ENCODE measurements at places on chromosomes 3 and 15.

DNA sequence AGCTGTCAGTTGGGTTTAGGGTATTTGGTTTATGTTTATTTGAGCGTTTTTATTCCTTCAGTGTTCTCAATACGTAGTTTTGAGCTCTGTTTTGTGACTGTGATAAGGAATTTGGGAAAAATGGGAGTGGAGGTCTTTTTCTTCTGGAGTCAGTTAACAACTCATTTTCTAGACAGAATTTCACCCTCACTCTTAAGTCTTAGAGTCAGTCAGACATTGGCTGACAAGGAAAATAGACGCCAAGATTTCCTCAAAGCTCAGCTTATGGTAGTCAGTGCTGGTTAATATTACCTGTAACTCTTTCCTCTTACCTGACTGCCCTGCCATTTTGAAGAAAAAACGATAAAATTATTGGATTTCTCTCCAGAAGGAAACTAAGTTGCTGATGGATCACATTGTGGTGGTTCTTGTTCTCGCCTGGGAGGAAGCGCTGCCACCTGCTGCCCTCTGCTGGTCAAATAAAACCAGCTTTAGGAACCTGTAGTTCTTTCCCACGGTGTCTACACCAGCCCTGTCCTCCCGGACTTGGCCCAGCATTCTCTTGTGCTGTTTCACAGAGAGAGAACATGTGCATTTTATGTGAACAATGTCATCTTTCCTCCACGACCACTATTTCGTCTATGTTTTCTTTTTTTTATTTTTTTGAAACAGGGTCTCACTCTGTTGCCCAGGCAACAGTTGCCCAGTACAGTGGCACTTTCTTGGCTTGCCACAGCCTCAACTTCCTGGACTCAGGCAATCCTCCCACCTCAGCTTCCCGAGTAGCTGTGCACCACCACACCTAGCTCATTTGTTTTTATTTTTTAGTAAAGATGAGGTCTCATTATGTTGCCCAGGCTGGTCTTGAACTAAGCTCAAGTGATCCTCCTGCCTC is 41.4 kb upstream of the UMPS start:
- peaks cover 11% of the 10 kb centered on the region for H3K4me1 ChIP-seq
- H3K27ac ChIP-seq: no peak overlapping the region
- no peak overlapping the region for H3K4me3 ChIP-seq

DNA sequence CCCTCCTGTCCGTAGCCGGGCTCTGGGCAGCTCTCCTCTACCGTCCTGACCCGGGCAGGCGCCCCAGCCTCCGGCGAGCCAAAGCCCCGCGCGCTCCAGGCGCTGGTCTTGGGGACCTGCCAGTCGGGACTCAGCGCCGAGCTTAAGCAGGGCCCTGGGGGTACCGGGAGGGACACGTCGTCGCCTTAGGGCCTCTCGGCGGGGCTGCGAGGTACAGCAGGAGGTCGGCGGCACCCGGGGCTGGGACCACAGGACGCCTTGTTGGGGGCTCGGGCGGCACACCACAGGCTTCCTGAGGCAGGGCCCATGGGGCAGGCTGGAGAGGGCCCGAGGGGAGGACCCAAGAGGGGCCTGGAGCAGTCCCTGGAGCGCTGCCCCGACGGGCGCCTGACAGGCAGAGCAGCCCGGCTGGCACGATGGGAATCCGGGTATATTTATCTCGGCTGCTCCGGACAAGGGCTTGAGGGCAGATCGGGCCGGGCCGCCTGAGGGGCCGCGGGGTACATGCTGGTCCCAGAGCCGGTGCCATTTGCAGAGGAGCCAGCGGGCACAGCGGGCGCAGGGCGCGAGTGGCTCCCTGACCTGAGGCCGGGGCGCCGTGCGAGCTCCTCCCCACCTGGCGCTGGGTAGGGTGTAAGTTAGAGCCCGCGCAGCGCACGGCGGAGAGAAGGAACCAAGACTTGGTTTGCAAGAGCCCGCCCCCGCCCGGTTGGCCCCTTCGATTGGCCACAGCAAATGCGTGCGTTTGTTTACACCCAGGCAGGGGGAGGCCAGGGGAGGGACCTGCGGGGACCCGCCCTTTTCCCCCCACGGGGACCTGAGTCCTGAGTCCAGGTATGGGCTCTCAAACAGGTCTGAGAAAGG is 574 bp downstream of the SLC38A3 start:
- H3K36me3 ChIP-seq: no peaks in the 10 kb centered on the region
- DNase-seq: peak; percentile 45
- peaks cover 3% of the 10 kb centered on the region for H3K4me1 ChIP-seq

- DNase-seq: no peak
- peaks cover 32% of the 10 kb centered on the region for H3K4me1 ChIP-seq
- H3K27ac ChIP-seq: no peak overlapping the region
- no peak overlapping the region for H3K4me3 ChIP-seq
- H3K36me3 ChIP-seq: peaks cover 5% of the 10 kb centered on the region
Measured at GRCh38 chr3:171415070-171415469, 45.1 kb downstream of the TNIK start.

DNA sequence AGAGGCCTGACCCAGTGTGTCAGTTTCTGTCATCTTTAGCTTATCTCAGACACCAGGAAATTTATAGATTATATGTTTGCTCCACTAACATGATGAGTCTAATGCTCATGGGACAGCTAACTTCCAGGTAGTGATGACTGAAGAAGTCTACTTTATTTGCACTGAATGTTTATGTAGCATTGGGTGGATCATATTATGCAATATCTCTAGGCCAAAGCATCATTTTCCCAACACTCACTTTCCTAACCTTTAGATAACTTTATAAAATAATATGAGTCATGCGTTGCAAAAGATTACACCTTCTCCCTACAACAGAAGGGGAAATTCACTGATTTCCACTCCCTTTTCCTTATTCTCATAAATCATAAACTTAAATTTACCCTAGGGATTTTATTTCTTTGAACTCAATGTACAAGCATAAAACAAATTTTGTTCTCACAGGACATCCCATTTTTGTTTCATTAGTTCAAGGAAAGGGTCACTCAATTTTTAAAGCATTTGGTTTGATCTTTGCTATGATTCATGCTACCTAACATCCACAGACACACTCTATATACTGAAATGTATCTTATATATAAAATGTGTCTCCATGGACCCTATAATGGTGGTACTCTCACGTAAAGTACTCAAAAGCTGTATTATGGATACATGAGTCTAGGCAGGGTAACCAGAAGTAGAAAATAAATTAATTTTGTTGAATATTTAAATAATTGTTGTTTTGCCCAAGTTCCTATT is 225.2 kb downstream of the WDR72 start:
- H3K27ac ChIP-seq: no peak overlapping the region
- no peak for DNase-seq
- H3K27me3 ChIP-seq: peaks cover 2% of the 10 kb centered on the region
- H3K36me3 ChIP-seq: no peaks in the 10 kb centered on the region
- H3K4me3 ChIP-seq: no peak overlapping the region

- H3K4me1 ChIP-seq: peaks cover 30% of the 10 kb centered on the region
- H3K36me3 ChIP-seq: no peaks in the 10 kb centered on the region
- peaks cover 52% of the 10 kb centered on the region for H3K27me3 ChIP-seq
- H3K4me3 ChIP-seq: no peak overlapping the region
- no peak for DNase-seq
Measured at GRCh38 chr15:70477750-70478250, 285.6 kb downstream of the UACA start.

DNA sequence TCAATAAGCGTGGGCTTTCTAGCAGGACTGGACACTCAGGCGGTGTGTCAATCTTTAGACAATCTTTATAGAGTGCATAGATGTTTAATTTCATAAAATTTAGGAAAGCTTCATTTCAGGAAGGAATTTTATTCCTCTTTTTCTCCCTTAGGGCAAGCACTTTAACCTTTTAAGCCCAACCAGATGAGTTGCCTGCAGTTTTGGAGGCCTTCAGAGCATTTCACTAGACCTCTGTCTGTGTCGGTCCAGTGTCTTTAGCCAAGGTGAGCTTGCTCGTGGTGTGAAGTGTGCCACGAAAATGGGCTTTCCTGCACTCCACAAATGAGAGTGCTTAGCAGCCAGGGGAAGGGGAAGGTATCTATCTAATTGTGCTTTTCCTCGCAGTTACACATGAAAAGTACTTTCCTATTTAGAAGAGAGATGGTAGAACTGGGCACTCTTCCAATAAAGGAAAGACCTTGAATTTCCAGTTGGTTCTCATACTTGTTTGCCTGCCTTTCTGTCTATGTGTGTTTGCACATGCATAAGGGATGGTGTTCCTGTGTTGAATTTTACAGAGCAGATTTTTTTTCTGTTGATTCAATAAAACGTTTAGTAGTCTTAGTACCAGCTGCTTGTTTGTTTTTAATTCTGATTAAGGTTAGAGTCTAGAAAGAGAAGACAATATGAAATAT is 53.6 kb downstream of the FEZF2 start:
- no peak overlapping the region for H3K27ac ChIP-seq
- peak overlapping the region; percentile 93 for H3K4me3 ChIP-seq
- peaks cover 48% of the 10 kb centered on the region for H3K27me3 ChIP-seq
- DNase-seq: no peak

- H3K27me3 ChIP-seq: no peaks in the 10 kb centered on the region
- no peak for DNase-seq
- no peaks in the 10 kb centered on the region for H3K4me1 ChIP-seq
Measured at GRCh38 chr3:134839422-134839821, 44.4 kb downstream of the EPHB1 start.

GRCh38 chr15:71811752-71812735 is 1.7 kb downstream of the NR2E3 start:
- no peak overlapping the region for H3K27ac ChIP-seq
- no peaks in the 10 kb centered on the region for H3K27me3 ChIP-seq
- no peaks in the 10 kb centered on the region for H3K4me1 ChIP-seq
- H3K4me3 ChIP-seq: no peak overlapping the region
- no peaks in the 10 kb centered on the region for H3K36me3 ChIP-seq

- peaks cover 5% of the 10 kb centered on the region for H3K4me1 ChIP-seq
- H3K27me3 ChIP-seq: no peaks in the 10 kb centered on the region
Measured at GRCh38 chr15:79380755-79381497, 51.2 kb upstream of the MINAR1 start.

All from activated naive CD8-positive, alpha-beta T cell treated with anti-CD3 and anti-CD28 coated beads for 36 hours (primary cell).